NCI-H2081 treated with DMSO at 0.1 percent for 48 hours (cell line): ENCODE measurements at places on chromosomes 13 and 19.

DNA sequence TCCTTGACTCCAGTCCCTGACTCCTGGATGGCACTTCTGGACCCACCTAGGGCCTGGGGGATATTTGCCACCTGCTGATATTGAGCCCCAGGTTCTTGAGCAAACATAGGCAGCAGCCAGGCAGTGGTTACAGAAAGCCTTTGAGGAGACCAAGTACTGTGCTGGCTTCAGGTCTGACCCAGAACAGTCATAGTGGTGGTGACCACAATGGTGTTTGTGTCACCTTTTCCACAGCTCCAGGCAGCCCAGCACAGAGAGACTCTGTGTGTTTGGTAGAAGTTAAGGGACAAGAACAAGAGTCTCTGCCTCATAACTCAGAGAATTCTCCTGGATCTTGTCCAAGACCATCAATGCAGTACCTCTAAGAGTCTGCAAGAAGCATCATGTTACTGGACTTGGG, 14.6 kb upstream of the CLC start:
- no peak for DNase-seq

- no peak for DNase-seq
Observed at GRCh38 chr13:76913898-76914297, 27.7 kb upstream of the KCTD12 start.

DNA sequence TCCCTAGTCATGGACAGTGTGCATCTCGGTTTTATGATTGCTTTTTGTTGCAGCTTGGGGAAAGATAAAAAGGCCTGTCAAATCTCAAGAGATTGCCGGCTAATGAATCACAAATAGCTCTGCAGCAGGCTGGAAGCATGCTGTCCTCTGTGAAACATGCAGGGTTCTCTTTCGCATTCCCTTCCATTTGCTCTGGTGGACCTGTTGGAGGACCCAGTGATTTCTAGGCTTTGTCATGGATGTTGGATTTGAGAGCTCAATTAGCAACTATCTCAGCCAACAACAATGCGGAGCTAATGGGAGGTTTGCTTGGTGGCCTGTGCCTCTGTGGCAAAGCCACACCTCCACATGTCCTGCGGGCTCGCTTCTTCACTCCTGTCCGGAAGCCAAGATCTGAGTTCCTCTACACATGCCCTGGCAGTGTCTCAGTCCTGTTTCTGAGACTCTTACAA, 418.1 kb upstream of the ARGLU1 start:
- DNase-seq, result no peak

DNA sequence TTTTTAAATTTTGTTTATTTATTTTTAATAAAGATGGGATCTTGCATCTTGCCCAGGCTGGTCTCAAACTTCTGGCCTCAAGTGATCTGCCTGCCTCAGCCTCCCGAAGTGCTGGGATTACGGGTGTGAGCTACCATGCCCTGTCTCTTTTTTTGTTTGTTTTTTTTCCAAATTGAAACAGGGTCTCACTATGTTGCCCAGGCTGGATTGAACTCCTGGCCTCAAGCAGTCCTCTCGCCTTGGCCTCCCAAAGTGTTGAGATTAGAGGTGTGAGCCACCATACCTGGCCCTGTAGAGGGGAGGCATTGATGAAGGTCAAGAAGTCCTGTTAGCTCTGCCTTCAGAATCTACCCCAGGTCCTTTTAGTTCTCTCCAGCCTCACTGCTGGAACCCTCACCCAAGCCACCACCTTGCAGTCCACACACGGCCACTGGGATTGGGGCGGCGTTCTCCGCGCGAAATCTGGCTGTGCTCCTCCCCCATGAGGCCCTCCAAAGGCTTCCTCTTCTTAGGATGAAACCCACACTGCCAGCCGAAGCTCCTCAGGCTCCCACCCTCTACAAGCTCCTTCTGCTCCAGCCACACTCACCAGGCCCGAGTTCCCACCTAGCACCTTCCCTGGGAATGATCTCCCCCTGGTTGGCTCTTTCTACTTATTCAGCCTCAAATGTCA, 34.9 kb downstream of the ACTN4 start:
- no peak for DNase-seq

- DNase-seq, result no peak
Observed at GRCh38 chr13:80009760-80010159, 331.2 kb downstream of the SPRY2 start.

GRCh38 chr19:17450264-17451075, 2.0 kb upstream of the TMEM221 start:
- no peak for DNase-seq

DNA sequence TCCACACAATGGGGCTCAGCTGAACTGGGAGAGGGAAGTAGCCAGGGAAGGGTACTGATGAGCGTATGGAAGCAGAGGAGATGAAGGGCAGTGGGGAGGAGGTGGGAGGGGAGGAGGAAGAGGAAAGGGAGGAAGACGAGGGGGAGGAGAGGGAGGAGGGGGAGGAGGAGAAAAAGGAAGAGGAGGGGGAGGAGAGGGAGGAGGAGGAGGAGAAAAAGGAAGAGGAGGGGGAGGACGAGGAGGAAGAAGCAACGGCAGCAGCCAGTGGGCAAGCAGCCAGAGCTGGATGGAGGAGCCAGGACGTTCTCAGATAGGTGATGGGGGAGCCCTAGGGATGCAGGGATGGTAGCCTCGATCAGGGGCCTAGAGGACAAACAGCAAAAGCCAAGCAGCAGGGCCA, 5.6 kb downstream of the CERS4 start:
- DNase-seq, result no peak
